ENCODE measurements at places on chromosomes 5 and 9.

- DNase-seq = peak; percentile 78
Observed at GRCh38 chr5:159100025-159100781, 487 bp upstream of the EBF1 start.

GRCh38 chr5:124659798-124660197, 86.6 kb downstream of the ZNF608 start:
- no peak for DNase-seq

- DNase-seq = no peak
Observed at GRCh38 chr9:112446080-112446479, 40.5 kb upstream of the KIAA1958 start.

DNA sequence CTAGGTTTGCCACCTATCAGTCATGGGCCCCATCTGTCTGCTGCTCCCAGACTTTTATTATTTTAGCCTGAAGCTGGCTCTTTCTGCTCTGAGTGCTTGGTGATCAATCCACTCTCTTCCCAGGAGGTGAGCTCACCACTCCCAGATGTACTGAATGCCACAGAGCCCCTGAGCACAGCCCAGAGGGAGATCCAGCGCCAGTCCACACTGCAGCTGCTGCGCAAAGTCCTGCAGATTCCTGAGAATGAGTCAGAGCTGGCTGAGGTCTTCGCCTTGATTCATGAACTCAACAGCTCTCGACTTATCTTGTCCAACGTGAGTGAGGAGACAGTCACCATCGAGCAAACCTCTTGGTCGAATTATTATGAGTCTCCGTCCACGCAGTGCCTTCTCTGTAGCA, 36.0 kb downstream of the HMGXB3 start:
- DNase-seq = no peak

- DNase-seq = no peak
Observed at GRCh38 chr9:7055171-7055903, 297.6 kb downstream of the KDM4C start.

- DNase-seq = no peak
Observed at GRCh38 chr5:144142139-144142823, 28.2 kb downstream of the YIPF5 start.

Data from breast epithelium (tissue), 4 donors.